ENCODE measurements at places on chromosomes 16 and 17.

GRCh38 chr16:26672206-26672605 is 394.5 kb upstream of the C16orf82 start:
- no peak for DNase-seq

DNA sequence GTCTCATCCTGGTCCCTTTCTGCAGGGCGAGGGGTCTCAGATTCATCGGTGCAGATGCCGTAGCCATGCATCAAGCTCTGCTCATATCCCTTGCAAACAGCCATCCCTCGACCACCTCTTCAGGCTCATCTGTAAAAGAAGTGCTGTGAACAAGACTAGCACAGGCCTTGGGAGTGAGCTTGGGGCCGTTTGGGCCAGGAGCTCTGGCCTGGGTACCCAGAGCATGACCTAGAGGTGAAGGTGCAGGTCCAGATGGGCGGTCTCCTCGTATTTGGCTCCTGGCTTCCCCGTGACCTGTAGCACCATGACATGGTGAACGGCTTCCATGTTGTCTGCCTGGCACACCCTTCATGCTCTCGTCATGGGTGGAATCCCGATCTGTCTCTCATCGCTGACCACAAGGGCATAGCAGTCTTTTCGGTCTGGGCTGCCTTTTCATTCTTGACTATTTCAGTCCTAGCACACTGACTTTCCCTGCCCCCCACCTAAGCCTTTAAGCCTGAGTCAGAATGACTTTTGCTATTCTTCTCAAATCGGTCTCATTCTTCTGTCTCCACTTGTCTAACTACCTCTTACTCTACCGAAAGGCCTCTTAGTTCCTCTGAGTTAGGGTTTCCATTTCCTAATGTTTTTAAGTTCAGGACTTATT is 216.0 kb downstream of the FOXL1 start:
- no peak for DNase-seq

DNA sequence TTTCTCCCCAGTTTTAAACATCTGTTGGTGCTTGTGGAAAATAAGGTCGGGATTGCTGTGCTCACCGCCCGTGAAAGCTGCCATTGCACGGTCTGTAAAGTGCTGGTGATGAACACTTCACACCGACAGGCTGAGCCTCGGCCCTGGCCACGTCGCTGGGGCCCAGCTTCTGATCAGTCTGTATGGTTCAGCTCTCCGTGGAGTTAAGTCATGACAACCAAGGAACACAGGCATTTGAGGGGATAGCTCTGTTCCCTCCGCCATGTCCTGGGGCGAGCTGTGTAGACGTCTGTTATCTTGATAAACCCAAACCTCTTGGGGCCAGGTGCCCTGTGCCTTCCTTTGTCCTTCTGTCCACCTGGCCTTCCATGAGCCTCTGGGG is 110.6 kb downstream of the METRNL start:
- no peak for DNase-seq

GRCh38 chr16:71528257-71528656 is 2.0 kb downstream of the CHST4 start:
- no peak for DNase-seq

DNA sequence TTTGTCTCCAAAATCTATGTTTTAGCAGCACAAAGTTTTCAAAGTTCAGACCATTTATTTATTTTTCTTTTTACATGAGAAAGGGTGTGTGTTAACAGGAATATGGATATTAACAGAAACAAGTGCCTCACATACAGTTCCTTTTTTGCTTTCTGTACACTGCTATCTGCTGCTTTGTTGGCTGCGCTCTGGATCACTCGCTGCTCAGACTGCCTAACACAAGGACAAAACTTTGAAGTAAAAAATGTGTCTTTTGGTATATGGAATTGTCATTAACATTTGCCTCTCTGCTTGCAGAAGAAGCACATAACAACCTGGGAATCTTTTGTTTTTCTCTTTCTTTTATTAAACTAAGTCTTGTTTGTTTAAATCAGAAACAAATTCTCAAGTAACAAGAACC is 262.8 kb downstream of the ZFHX3 start:
- no peak for DNase-seq

DNA sequence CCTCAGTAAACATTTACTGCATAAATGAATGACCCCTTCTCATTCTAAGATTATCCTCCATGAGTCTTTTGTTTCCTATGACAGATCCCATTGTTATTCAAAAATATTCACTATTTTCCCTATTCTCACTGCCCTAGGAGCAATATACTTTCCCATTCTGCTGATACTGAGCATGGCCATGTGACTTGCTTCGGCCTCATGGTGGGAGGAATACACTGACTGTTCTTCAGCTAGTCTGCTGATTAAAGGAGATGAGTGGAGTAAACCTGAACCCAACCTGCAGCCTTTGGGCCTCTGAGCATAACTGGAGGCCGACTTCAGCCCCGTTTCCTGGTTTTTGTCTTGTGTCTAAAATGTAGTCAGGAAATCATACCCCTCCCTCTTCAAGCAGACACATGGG is 531.8 kb upstream of the SALL1 start:
- DNase-seq = no peak

- no peak for DNase-seq
Measured at GRCh38 chr16:12255919-12256665, 279.6 kb downstream of the SNX29 start.

DNA sequence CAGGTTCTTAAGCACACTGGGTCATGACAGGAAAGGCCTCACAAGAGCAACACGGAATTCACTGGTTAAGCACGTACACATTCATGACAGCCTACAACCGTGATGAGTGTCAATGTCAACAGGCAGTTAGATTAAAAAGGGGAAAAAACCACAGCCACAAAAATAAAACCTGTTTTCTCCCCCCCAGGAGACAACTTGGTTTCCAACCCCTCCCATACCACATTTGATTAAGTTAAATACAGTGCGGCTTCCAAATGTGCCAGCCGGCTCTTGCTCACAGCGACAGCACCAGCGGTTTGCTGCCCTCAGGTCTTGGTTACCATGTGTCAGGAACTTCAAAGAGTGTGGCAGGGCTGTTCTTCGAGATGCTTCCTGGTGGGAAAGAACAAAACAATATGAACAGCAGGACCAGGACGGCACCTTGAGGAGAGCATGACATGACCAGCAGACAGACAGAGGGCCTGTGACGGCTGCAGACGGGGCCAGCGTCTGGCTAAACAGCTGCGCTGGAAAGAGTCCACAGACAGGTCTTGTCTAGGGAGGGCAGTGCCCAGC is 193.6 kb downstream of the PARN start:
- DNase-seq = no peak

DNA sequence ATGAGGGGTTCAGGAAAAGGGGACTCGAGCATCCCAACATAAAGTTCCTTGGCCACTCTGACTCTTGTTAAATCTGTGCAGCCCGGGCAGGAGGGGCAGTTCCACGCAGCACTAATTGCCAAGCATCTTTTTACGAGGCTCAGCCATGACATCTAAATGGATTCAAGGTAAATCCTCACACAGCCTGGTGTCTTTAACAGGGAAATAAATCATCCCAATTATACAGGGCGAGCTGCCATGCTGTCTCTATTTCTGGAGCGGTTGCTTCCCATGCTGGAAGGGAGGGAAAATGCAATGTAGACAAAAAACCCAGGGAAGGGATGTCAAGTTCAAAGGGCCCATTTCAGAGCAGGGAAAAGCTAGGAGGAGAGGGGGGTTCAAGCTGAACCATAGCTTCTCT is 110.0 kb downstream of the GAS7 start:
- DNase-seq = no peak

- no peak for DNase-seq
Measured at GRCh38 chr17:43877031-43877430, 30.1 kb downstream of the CD300LG start.

GRCh38 chr17:45357364-45357997 is 40.7 kb upstream of the MAP3K14 start:
- no peak for DNase-seq

- no peak for DNase-seq
Measured at GRCh38 chr17:56528696-56529095, 64.8 kb upstream of the NOG start.

GRCh38 chr17:65035704-65036103 is 20.8 kb downstream of the GNA13 start:
- DNase-seq = no peak

GRCh38 chr17:4498461-4499397 is at the start of gene SPNS2:
Gene SPNS2 (plus strand): TSS chr17:4498881. CDS start chr17:4499048, 167 bp downstream.
- peak; percentile 18 for DNase-seq

- DNase-seq = no peak
Measured at GRCh38 chr16:73714976-73715375, 581.6 kb upstream of the PSMD7 start.

- no peak for DNase-seq
Measured at GRCh38 chr17:71959154-71959553, 161.7 kb upstream of the SOX9 start.

GRCh38 chr17:74808714-74809430 is 32.7 kb upstream of the NAT9 start:
- no peak for DNase-seq

GRCh38 chr17:2023692-2024571 is 1.2 kb downstream of the RTN4RL1 start:
- no peak for DNase-seq

GRCh38 chr17:9116311-9116835 is 95.1 kb downstream of the NTN1 start:
- DNase-seq = no peak

DNA sequence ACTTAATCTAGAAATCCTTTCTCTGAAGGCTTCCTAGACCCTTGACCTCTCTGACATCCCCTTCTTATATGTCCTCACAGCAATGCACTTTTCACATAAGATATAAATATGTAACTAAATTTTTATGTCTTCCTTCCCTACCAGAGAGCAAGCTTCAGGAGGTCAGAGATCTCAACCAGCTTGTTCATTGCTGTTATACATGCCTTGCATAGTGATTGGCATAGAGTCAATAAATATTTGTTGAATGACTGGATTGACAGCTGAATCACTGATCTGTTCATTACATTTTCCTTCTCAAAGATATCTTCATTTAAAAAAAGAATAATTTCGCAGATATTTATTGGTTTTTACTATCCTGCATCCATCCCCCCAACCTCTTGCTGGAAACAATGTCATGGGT is 29.5 kb downstream of the HYDIN start:
- DNase-seq = no peak

- DNase-seq = no peak
Measured at GRCh38 chr17:31251105-31251969, 45.7 kb downstream of the OMG start.

DNA sequence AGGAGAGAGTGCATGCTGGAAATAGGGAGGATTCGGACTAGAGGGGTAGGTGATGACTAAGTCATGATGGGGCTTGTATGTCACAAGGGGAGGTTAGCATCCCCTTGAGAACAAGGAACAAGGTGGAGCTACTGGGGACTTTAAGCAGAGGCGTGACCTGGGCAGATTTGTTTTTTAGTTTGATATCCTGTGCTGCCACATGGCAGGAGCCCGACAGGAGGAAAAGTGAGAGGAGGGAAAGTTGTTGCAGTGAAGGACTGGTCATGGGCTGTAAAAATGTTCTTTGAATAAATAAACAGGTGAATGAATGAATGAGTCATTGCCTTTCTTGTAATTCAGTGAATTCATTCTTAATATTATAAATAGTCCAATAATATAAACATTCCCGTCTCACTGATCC is 365.1 kb upstream of the CDH5 start:
- DNase-seq = no peak

- no peak for DNase-seq
Measured at GRCh38 chr16:50666658-50667496, 14.2 kb downstream of the SNX20 start.

DNA sequence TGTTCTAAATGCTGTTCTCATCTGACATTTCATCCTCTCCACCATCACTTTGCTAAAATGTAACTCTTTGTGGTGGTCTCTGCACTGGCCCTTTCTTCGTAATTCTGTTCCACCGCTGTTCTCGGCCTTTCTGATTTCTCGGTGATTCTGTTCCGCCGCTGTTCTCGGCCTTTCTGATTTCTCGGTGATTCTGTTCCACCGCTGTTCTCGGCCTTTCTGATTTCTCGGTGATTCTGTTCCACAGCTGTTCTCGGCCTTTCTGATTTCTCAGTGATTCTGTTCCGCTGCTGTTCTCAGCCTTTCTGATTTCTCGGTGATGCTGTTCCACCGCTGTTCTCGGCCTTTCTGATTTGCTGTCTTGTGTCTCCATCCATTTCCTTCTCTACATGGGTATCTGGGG is 12.3 kb downstream of the FOXF1 start:
- no peak for DNase-seq

DNA sequence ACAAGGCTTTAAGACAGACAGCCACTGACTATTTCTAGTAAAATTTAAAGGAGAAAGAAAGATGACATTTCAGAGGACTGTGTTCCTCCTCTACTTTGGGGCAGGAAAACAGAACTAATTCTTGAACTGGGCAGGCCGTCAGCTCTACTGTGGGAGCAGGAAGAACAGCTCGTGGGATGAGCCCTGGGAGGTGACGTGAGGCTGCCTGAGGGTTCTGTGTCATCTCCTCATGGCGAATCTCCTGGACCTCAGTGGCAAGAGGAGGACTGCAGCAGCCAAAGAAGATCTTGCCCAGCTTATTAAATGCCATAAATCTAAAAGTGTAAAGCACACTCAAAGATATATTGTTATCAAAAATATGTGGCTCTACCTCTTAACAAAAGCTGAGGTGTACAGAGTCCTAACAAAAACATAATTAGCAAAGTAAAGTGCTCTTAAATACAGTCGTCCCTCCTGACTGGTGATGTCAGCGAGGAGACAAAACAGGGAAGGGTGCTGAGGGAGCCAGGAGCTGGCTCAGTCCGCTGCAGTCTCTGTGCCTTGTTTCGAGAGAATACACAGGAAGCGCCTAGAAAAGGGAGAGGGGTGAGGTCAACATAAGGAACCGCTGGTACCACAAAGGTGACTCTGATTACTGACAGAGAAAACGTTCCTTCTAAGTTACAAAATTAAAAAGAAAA is 58.0 kb downstream of the CREBBP start:
- no peak for DNase-seq

DNA sequence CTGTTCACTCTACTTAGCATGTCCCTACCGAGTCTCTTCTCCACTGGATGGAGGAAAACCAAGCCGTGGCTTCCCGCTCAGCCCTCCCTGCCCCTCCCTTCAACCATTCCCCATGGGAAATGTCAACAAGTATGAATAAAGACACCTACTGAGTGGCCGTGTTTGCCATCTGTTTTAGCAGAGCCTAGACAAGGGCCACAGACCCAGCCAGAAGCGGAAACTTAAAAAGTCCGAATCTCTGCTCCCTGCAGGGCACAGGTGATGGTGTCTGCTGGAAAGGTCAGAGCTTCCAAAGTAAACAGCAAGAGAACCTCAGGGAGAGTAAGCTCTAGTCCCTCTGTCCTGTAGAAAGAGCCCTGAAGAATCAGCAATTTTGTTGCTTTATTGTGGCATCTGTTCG is 2.8 kb upstream of the LPCAT2 start:
- DNase-seq = no peak

DNA sequence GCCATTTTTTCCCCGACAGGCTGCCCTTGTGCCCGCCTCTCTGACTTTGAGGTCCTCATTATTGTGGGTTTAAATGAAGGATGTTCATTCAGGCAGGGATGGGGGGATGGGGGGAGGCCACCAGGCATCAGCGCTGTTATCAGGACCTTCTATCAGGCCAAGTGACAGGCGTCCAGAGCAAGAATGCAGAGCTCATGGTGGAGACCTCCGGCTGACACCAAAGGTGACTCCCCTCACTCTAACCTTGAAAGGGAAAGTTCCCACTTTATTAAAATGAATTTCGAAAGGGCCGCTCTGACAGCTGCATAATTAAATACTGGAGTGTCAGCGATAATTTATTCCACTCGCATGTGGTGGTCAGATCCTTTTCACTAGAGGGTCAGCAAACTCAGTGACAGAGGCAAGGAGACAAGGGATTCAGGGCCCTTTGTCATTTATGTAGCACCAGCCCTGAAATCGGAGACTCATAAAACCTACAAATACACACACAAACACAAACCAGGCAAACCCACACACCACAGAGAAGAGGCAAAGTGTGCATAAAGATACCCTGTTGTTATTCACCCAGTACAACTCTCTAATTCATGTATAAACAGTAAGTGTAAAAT is 436.0 kb downstream of the MAF start:
- no peak for DNase-seq
